ENCODE measurements at places on chromosomes 12 and 14.

DNA sequence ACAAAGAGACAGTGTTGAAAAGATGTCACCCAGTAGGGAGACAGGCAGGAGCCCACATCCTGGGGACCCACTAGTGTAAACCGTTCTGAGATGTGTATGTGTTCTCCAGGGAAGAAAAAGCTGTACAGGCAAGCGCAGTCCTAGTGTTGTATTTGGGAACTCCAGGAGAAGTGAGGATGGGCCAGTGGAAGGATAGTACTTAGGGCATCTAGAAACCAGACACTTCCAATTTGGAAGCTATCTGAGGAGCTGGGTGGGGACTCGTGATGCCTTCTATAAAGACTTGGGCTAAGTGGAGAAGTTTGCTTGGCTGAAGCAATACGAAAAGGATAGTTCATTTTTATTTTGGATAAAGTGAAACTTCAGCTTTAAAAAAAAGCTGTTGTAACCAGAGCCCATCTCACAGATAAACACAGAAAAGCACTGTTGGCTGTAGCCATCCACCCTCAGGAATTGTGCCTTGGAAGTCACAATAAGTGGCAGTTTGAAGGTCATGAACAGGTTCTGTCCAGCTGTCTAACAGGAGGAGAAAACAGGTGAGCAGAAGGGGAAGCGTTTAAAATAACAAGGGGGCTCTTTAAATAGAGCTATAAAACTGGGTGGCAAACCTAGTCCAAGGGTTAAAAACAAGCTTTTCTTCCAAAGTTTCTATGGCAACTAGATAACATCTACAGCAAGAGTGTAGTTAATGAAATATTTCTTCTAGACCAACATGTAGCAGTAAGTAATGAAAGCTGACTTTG, 108.0 kb upstream of the ARHGAP5 start:
- no peak for DNase-seq

- no peak for DNase-seq
Observed at GRCh38 chr12:57169046-57169795, 21.8 kb upstream of the LRP1-AS start.

DNA sequence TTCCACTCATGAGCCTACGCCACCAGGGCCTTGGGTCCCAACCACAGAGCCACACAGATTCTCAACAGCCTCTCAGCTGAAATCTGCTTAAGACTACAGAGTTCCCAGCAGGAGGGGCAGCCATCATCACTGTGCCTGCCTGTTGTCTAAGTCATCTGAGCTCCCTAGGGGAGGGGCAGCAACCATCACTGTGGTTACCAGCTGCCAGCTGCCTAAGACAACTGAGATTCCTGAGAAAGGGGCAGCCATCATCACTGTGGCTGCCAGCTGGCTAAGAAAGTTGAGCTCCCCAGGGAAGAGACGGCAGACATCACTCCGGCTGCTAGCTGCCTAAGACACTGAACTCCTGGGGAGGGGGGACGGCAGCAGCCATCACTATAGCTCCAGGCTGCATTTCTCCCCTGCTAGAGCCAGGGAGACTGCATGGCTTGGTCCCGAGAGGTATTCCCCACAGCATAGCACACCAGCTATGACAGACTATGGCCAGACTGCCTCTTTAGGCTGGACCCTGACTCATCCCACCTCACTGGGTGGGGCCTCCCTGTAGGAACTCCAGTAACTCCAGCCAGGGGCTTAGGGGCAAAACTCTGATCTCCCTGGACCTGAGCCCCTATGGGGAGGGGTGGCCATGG, 37.2 kb upstream of the C14orf132 start:
- no peak for DNase-seq

DNA sequence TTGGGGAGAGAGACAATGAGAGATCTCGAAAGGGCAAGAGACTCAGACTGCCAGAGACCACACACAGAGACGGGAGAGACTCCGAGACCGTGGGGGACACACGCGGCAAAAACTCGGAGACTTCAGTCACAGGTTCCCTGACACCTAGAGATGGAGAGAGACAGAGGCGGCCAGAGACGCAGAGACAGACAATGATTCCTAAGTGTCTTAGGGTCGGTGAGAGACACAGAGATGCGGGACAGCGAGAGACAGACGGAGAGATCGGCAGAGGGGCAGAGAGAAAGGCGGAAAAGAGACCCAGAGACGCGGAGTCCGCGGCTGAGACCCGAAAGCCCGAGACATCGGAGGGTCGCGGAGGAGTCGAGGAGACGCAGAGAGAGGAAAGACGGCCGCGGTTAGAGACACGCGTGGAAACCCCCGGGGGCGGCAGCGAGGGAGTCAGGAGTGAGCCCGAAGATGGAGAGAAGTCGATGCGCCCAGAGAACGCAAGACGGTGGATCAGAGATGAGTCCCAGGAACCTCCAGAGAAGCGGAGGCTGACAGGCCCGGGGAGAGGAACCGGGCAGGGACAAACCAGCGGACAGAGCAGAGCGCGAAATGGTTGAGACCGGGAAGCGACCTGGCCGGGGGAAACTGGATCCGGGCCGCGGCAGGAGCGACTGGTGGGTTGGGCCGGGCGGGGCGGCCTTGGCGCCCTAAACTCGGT, 7.8 kb downstream of the LHX5 start:
- DNase-seq: no peak

DNA sequence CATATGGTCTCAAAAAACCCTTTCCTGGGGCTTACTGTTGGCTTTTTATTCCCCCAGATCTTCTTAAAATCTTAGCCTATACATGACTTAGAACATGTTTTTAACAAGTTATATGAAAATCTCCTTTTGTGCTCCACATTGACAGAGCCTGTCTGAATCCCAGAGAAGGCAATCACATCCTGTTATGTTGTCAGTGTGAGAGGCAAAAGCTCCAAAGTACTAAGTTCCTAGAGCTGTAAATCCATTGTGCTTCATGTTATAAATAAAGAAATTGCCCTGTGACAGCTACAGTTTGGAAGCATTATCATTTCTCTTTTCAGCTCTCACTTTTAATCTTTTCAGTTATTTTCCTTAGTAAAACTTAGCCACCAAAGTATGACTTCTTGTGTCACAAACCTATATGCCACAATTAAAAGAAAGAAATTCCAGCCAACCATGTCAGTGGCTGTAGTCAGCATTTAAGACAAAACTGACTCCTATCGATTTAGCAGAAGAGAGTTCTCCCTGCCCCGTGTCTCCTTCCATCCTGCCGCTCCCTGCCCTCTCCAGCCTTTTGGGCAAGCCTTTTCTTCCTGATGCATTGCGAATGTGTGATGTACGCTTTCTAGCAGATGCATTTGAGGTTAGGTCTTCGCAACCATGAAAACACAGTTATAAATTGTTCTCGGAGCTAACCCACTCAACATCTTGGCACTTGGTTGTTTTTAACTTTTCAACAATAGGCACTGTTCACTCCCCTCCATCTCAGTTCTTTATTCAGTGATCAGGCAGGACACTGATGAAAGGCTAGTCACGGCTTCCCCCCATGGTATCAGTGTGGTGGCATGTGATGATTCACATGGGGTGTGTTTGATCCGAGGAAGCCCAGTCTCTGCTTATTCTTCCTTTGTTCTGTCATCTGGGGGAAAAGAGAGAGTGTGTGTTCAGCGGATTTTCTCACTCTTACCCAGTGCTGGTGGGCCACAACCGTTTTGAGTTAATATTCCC, 143.5 kb downstream of the SSPN start:
- DNase-seq: no peak

DNA sequence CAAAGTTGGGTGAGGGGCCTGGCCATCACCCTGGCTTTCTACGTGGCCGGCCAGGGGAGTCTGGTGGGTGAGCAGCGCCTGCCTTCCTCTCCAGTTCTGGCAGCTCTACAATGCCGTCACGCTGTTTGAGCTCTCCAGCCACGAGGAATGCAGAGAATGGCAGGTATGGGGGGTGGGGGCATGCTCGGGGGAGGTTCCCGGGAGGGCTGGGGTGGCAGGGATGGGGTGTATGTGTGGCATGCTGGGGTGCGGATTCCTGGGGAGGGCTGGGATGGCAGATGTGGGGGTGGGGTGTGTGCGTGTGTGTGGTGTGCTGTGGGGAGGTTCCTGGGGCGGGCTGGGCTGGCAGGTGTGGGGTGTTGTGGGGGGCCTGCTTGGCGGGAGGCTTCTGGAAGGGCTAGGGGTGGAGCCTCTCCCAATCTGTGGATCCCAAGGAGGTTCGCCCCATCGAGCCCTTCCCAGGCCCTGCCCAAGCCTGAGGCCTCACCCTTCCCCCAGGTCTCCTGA, 18.5 kb downstream of the RHOF start:
- no peak for DNase-seq

DNA sequence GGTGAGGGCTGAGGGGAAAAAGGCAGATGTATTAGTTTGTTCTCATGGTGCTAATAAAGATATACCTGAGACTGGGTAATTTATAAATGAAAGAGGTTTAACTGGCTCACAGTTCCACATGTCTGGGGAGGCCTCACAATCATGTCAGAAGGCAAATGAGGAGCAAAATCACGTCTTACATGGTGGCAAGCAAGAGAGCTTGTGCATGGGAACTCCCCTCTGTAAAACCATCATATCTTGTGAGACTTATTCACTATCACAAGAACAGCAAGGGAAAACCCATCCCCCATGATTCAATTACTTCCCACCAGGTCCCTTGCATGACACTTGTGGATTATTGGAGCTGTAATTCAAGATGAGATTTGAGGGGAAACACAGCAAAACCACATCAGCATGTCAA, 1220.9 kb downstream of the GALC start:
- DNase-seq: no peak

GRCh38 chr12:9606247-9606646, 1.5 kb downstream of the KLRB1 start:
- no peak for DNase-seq
